ENCODE measurements at places on chromosomes 11 and 22. TPM values are rescaled to one million over a fixed set of nuclear protein-coding genes. Genes with fewer than 3 reads are reported as not detected.

C1QTNF5 gene
- polyA plus RNA-seq, result 42.1 TPM

MS4A7 gene
- 6.3 TPM for polyA plus RNA-seq

LRRC10B gene
- 8.2 TPM for polyA plus RNA-seq

APOL5 gene
- polyA plus RNA-seq, result not detected

TEX12 gene
- polyA plus RNA-seq, result not detected

PAMR1 gene
- polyA plus RNA-seq, result 16.0 TPM

TPH1 gene
- 0.99 TPM for polyA plus RNA-seq

MIAT gene
- polyA plus RNA-seq, result 93.7 TPM

C22orf15 gene
- 3.5 TPM for polyA plus RNA-seq

ATP5MG gene
- polyA plus RNA-seq, result 398 TPM

SF1 gene
- 377 TPM for polyA plus RNA-seq
